Uterus (tissue), 4 donors: ENCODE measurements at places on chromosomes 4 and X.
A peak's percentile ranks its signal among the peaks of the same experiment; 100 is the strongest.

- peak; percentile 18 for DNase-seq
These were observed 1.3 kb downstream of the AMER1 start for GRCh38 chrX:64204252-64204651.

DNA sequence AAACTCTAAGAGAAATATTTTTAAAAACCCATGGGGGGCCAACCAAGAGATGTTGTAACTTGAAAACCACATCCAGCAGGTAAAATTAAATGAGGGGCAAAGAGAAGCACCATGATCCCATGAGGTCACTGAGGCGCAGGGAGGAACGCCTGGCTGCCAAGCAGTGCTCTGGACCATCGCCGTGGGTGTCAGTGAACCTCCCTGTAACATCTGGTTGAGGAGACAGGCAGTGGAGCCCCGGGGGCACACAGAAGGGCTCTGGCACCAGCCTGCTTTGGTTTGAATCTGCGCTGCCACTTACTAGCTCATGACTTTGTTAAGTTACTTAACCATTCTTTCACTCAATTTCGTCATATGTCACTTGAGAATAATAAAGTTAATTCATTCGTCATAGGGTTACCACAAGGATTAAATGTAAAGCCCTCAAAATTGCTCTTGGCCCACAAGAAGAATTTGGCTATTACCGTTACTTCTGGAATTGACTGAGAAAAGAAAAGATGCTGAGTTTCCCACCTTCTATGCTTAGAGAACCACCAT is 41.6 kb upstream of the SLC25A4 start:
- no peak for DNase-seq

DNA sequence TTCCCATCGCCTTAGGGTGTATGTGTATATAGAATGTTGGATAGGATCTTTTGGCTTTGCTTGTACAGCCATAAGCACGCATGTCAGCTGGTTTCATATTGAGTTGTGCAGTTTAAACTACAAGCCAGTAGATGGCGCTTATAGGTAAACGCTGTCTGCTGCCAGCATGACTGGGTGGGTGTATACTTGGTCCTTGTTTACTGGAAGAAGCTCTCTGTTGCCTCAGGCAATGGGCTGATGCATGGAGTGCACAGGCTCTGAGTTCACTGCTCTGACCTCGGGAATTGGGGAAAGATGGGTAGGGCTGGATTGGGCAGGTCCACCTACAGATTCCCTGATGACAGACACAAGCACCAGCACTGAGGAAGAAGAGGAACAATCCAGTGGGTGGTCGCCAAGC is 831.5 kb downstream of the STIM2 start:
- DNase-seq, result no peak

DNA sequence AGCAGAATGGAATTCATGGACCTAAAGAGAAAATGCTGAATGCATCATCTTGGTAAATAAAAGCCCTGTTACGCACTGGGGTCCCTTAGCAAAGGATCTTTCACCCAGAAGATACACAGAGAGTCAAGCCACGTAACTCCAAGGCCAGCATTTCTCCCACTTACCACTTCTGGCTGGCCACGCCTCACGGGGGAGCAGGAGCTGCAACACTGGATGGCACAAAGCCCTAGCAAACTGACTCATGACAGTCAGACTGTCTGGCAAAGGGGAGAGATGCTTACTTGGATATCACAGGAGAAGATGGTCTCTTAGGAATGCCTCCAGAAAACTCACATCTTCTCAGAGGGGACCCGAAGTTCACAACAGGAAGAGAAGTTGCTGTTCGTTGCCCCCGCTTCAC is 51.4 kb upstream of the BCLAF3 start:
- DNase-seq, result no peak

- no peak for DNase-seq
These were observed 6.5 kb downstream of the RNF150 start for GRCh38 chr4:141126769-141127168.

DNA sequence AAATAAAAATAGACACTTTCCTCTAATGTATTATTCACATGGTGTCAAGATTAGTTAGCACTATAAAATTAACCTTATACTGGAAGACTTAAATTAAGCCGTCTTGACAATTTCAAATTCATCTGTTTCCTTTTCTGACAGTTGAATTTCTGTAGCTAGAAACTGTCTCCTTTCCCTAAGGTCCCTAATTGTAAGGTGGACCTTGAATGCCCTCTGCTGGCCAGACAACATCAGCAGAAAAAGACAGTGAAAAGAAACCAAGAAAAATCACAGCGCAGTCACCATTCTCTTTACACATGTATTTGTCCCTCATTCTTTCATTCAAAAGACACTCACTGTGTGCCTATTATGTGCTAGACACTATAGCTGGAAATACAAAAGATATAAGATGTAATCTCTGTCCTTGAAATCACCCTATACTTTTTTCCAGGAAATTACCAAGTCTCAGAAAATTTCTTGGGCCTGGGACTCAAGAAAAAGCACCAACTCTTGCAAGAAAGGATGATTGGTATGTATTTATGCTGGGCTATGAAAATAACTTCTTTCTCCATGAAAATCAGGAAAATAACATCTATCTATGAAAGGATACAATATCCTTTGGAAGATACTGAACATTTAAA is 32.7 kb upstream of the AMBN start:
- peak; percentile 21 for DNase-seq
